ENCODE measurements at places on chromosomes 1 and 21. TPM values are rescaled to one million over a fixed set of nuclear protein-coding genes. Genes with fewer than 3 reads are reported as not detected.
A peak's percentile ranks its signal among the peaks of the same experiment; 100 is the strongest.

GRHL3 gene
- total RNA-seq = 2.3 TPM

CNST gene
- total RNA-seq = 14.8 TPM

MROH7 gene
- 0.30 TPM for total RNA-seq

CD1C gene
- total RNA-seq = not detected

OVAAL gene
- total RNA-seq = not detected

DNA sequence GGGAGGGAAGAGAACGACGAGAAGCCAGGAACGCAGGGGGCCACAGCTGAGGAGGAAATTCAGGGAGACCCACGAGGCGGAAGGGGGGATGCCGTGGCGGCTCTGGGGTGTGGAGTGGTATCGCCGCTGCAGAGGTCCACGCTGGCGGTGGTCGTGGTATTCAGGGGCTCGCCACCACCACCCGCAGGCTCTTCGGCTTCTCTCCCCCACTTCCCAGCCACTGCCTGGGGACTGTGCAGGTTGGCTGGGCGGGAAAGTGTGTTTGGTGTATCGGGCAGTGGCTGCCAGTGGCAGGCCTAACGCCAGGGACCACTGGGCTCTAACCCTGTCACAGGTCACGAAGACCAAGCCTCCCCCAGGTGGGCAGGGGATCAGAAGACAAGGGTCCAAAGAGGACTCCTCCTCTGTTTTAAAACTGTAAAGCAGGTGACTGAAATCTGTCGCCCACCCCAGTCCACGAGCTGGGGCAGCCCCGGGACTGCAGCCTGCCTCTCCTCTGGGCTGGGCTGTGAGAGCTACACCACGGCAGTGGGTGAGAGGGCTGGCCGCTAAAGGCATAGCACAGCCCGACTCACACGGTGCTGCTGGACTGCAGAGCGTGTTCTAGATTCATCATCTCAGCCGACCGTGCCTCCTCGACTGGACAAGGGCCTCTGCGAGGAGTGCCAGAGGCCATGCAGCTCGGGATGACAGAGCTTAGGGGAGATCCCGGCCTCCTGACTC lies 30.9 kb downstream of the SLC66A1 start:
- no peak for DNase-seq

GRCh38 chr1:228837032-228837431 lies 101.8 kb downstream of the RHOU start:
- no peak for DNase-seq

DNA sequence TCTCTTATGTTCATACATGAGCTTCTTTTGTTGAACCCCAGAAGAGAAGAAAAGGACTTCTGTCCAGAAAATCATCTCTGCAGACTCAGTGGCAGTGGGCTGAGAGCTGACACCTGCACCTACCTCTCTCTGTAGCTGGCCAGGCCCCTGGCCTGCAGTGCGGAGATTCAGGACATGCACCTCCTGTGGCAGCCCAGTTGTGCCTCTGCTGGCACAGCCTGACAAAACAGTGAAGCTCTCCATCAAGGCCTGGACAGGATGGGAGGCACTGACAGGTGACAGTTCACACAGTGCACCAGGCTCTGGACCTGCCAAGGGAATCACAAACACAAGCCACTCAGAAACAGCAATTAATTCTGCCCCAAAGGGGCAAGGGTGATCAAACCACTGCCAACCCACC lies 88.8 kb downstream of the TGFBR3 start:
- DNase-seq = no peak

DNA sequence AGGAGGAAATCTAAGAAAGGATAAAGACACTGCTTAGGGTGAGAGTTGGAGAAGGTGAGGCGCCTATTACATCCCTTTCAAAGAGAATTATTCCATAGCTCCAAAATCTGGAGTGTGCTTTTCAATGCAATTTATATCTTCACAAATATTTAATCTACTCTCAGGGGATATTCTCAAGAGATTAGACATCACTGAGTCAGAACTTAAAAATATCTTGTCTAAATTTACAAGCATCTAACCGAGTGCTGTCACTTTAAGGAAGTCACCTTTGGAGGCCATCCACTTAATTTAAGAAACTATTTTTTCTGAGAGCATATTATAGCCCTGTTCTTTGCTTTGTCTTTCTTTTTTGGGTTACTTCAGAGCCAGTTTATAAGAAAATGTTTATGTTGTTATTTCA lies 134.6 kb downstream of the TNFSF18 start:
- DNase-seq = no peak

GRCh38 chr1:39165049-39165448 lies 39.4 kb upstream of the MACF1 start:
- no peak for DNase-seq

GRCh38 chr21:25903607-25904006 lies 168.8 kb downstream of the GABPA start:
- DNase-seq = no peak

GRCh38 chr1:89659322-89660081 lies 26.6 kb downstream of the LRRC8C start:
- DNase-seq = no peak

GRCh38 chr21:33412832-33413519 lies 9.8 kb downstream of the IFNGR2 start:
- DNase-seq = peak; percentile 88

DNA sequence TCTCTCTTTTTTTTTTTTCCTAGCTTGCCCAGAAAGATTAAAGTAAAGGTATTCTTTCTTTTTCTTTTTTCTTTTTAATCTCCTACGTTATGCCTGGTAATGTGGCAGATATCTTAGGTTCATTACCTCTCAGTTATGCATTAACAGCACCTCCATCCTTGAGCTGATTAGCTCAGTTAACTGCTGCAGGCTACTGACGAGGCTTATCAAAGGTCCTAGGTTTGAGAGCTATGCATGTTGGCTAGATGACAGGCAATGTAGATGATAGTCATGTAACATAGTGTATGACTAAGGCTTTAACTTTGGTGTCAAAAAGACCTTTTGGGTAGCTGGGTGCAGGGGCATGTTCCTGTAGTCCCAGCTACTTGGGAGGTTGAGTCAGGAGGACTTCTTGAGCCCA lies 53.7 kb upstream of the CACYBP start:
- DNase-seq = no peak

GRCh38 chr21:27240839-27241238 lies 274.0 kb upstream of the ADAMTS5 start:
- DNase-seq = no peak

DNA sequence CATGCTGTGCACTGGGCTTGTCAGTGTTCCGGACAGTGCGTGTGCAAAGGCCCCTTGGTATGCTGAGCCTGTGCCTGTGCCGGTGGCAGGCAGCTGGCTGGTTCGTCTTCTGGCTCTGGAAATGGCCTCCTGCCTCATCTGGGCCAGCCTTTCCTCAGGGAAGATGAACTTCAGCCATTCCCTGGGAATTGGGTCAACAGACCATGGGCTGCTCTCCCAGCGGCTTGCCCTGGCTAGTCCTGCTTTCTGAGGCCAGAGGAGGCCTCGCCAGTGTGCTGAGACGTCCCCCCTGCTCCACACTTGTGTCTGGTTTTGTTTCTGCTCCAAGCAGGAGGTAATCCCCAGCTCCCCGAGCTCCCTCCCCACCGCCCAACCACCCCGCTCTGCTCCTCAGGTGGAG lies 32.6 kb upstream of the RD3 start:
- DNase-seq = no peak

Measured in Caco-2 (cell line).